ENCODE measurements at places on chromosomes 1 and 21. TPM values are rescaled to one million over a fixed set of nuclear protein-coding genes. Genes with fewer than 3 reads are reported as not detected.

SLC45A3 gene
- total RNA-seq: 2.1 TPM

OR2T11 gene
- not detected for total RNA-seq

ANKRD35 gene
- total RNA-seq: 1.9 TPM

KIF2C gene
- 3.4 TPM for total RNA-seq

BACE2 gene
- 21.8 TPM for total RNA-seq

ESPN gene
- total RNA-seq: not detected

NPPA gene
- total RNA-seq: not detected

ANGPTL1 gene
- 8.8 TPM for total RNA-seq
